ENCODE measurements at places on chromosomes 13 and 19.

- DNase-seq: no peak
Measured at GRCh38 chr13:42102961-42103865, 54.8 kb downstream of the DGKH start.

- DNase-seq: no peak
Measured at GRCh38 chr13:54232700-54233099, 1204.1 kb downstream of the OLFM4 start.

- DNase-seq: no peak
Measured at GRCh38 chr19:18339723-18340122, 675 bp upstream of the PGPEP1 start.

DNA sequence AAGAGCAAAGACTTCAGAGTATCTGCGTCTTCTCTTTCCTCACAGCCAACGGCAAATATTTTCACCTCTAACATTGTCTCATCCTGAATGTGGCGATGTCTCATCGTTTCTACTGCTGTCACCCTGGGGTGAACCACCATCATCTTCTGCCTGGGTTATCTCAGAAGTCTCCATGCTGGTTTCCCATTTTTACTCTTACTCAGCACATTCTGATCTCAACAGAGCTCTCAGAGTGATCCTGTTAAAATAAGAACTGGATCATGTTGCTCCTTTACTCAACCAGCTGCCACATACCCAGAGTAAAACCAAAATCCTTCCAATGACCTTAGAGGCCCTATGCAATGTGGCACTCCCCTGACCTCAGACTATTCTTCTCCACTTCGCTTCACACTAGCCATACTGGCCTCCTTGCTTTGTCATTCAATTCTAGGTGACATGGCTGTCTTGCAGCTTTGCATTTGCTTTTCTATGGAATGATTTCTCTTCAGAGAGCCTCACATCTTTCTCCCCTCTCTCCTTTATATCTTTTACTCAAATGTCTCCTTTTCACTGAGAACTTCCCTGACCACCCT lies 7.8 kb upstream of the OLFM4 start:
- DNase-seq: no peak

GRCh38 chr19:2097203-2097885 lies 629 bp downstream of the IZUMO4 start:
- DNase-seq: no peak

DNA sequence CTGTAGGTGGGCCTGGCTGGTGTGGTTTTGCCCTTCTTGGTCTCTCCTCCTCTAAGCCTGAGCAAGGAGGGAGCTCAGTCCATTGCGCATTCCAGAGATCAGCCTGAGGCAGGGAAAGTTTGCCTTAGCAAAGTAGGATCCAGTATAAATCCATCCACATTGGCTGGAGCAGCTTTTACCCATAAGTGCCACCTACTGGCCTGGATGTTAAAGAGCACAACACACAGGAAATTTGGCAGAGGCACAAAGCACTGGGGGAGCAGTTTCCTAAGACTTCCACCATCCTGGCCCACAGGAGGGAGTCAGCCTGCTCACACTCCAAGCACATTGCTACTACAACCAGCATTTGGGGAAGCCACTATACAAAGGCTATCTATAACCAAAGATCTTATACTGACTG lies 1124.2 kb downstream of the SLITRK1 start:
- no peak for DNase-seq

- DNase-seq: no peak
Measured at GRCh38 chr13:75762076-75762937, 126.2 kb downstream of the LMO7 start.

DNA sequence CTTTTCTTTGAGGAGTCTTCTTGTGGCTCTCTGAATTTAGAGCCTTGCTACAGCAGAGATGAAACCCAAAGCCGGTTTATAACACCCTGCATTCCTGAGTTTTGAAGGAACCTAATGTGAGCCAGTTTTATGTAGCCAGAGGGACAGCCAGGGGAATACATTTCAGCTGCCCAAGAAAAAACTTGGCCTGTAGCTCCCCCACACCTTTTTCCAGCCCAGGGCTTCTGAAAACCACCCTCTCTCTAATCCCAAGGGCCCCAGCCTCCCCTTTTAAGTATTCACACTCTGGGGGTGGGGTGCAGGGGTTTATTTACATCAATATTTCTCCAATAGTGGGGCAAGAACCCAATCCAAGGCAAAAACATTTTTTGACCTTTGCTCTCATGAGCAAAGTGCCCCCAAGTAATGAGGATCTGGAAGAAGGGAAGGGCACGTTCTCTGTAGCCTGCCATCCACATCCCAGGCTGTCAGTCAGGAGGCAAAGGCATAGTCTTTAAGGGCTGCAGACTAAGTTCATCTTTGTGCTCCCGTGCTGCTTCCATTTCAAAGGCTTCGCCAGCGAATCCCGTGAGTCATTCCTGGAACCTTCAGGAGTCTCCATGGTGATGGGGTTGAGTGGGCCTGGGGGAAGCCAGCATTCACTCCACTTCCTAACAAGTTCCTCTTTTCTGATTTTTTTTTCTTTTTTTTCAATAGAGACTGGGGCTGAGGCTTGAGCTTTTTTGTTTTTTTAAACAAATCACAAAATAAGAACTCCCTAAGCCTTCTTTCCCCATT lies 33.2 kb upstream of the MEDAG start:
- no peak for DNase-seq

- no peak for DNase-seq
Measured at GRCh38 chr19:13133241-13133870, 15.3 kb downstream of the NACC1 start.

GRCh38 chr19:9881720-9882119 lies 46.6 kb downstream of the PIN1 start:
- no peak for DNase-seq

- no peak for DNase-seq
Measured at GRCh38 chr19:19459073-19459472, 53.6 kb downstream of the GATAD2A start.

DNA sequence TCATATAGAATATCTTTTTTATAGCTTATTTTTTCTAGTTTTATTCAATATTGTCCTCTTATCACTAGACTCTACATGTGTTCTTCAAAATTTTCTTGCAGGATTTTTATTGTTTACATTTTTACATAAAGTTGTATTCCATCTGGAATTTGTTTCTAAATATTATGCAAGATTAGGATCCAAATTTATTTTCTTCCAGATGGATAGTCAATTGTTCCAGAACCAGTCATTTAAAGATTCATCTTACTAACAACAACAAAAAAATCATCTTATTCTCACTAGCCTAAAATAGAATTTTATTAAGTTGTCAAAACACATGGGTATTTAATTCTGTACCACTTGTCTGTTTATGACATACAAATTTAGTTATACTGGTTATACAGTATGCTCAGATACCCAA lies 390.4 kb upstream of the GPC6 start:
- DNase-seq: no peak

DNA sequence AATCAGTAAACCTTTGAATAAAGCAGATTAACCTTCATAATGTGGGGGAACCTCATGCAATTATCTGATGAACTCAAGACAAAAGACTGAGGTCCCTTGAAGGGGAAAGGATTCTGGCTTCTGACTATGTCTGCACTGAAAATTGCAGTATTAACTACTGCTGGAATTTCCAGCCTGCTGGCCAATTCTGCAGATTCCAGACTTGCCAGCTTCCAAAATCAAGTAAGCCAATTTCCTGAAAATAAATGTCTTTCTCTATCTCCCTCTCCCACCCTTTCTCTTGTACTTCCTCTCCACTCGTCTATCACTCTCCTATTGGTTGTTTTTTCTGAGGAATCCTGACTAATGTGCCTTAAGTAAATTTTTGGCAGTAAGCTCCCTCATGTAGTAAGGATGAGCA lies 1479.9 kb upstream of the PRR20A start:
- no peak for DNase-seq

DNA sequence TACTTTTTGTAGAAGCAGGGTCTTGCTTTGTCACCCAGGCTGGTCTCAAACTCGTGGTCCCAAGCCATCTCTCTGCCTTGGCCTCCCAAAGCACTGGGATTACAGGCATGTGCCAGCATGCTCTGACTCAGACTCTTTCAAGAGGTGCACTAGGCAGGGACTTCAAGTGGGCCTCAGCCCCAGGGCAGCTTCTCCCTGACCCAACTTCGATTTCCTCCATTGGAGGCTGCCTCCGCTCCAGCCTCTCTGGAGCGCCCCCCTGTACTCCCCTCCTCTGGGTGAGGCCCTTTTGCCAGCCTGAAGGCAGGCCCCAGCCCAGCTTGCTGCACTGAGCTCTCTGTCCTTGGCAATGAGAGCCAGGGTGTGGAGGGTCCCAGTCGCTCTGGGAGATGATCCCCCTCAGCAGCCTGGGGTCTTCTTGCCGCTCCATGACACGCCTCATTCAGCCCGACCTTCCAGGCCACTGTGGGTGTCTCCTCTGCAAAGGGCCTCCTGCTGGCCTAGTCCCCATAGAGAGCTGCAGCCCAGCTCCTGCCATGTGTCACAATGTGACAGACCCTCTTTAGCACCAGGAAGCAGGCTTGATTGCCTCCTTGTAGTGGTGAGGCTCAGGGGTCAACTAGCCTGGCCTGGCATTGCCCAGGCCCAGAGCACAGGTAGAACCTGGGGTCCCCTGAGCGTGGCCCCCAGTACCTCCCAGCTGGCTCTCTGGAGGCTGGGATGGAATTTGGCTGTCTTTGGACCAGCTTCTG lies 16.4 kb downstream of the CARM1 start:
- no peak for DNase-seq

DNA sequence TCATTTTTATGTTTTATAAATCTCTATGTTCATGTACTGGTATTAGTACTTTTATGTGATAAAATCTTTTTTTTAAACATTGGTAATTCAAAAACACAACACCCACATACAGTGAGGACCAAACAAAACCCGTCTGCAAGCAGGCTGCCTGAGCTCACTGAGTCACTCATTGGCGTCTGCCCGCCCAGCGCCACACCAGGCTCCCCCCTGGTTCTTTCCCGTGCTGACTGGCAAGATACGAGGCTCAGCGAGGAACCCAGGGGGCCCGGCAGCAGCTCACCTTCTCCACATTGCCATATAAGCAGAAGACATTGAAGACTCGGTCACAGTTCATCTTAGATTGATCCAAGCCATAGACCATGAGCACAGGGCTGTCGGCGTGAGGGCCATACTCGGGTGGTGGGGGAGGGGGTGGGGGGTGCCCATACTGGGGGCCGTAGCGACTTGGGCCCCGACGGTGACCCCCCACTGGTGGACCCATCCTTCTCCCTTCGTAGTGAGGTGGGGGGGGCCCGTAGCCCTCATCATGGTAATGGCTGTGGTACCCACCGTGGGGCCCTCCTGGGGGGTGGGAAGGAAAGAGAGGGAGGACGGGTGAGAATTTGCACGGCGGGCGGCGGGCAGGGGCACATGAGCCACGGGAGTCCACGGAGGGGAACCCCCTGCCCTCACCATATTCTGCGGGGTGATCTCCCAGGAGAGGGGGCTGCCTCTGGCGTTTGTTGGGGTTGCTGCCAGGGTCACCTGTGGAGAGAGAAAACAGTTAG lies 8.4 kb upstream of the ECH1 start:
- DNase-seq: no peak

- no peak for DNase-seq
Measured at GRCh38 chr19:30449078-30449590, 77.0 kb downstream of the ZNF536 start.

Measured in activated T-cell treated with anti-CD3 and anti-CD28 coated beads for 24 hours (primary cell).